CD4-positive, alpha-beta T cell treated with Interleukin-21 for 1 hour (primary cell): ENCODE measurements at places on chromosomes 5 and 9.

DNA sequence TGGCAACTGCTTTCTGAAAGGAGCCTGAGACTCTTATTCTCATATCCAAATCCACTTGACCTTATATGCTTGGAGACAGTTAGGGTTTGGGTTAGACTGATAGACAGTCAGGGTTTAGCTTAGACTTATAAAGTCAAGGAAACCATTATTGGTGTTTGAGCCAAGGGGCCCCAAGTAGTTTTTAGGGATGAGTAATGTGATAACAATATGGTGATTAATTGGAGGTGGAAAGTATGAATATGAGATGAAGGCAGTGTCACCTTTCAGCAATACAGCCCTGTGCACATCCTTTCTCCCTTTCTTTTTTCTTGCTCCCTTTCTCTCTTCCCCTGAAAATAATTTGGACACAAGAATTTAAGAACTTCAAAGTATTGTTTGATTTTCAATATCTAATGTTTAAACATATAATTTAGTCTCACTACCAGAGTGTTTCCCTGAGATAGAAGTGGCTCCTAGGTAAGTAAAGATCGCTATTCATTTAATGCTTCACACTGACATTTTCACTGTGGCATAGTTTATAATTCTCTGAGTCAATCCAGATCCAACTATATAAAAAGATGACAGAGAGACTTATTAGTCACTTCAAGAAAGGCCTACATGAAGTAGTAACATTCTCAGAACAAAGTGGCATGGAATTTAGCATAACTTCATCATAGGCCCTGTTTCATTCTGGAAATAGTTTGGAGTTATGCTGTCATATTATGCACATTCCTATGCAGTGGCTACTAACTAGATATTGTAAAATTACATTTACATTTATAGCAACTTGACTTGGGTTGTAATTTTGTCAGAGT lies 200.8 kb downstream of the CHSY3 start:
- no peak for DNase-seq

DNA sequence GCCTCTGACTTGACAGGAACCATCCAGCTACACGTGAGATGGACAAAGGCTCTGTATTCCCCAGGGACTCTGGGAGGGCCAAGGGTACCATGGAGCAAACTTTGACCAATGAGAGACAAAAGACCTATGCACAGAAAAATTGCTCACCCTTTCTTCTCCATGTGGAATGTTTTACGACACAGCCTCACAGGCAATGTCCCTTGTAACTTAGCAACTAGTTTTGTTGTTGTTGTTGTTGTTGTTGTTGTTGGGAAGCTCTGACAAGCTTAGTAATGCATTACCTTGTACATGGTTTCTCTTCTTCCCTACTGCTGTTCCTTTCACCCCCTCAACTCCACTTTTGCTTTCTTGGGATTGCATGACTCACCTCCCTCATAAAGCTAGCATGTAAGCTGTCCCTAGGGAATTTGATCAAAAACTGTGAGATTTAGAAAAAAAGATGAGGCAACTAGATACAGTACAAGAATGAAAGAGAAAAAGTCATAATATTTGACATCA lies 550.9 kb downstream of the RAB3C start:
- DNase-seq, result no peak

DNA sequence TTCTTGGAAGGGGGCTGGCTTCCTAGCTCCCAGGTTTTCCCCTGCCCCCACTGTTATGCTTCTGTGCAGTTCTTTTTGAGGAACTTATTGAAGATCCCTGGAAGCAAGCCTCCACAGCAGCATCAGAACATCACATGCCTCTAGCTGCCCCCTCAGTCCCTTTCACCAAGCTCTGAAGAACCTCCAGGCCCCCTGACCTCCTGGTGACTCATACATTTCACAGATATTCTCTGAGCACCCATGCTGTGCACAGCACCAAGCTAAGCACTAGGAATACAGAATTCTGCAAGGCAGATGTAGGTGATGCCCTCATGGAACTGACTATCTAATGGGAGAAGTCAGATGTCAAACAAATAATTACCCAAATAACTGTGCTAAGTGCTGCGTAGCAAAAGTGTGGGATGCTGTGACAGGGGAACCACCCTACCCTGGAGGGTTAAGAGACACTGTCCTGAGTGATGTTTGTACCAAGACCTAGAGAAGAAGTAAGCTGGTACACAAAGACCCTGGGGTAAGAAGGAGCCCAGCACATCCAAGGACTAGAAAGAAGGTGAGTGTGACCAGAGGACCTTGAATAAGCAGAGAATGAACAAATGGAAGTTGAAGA lies 213.7 kb upstream of the NR4A3 start:
- no peak for DNase-seq

GRCh38 chr9:35338561-35339274 lies 151.2 kb upstream of the RUSC2 start:
- DNase-seq, result no peak

- DNase-seq, result no peak
Observed at GRCh38 chr5:102796009-102796408, 40.9 kb downstream of the PAM start.

- no peak for DNase-seq
Observed at GRCh38 chr9:133729617-133730281, 8.4 kb downstream of the SARDH start.

DNA sequence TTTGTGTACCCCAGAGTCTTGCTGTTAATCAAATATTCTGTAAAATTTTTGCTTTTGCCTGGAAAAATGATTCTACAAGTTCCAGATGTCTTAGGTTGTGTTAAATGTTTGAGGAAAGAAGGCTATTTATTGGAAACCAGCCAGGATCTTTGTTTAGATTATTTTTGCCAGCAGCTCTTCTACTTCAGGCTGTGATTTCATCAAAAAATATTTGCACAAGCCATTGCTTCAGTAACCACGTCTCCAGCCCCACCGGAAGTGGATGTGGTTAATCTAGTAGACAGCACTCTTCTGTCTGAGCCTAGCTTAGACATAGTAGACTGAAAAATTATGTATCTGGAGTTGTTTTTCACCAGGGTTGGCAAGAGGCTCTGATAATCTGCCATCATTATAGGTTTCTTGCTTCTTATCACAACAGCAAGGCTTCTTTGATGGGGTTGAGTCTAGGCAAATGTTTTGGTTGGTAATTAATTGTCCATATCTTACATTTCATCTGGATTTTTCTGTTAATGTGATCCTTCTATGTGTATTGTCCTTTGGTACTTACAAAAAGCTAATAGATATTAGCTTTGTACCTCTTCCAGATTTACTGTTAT lies 17.1 kb downstream of the KCTD16 start:
- DNase-seq, result peak; percentile 87

- peak; percentile 10 for DNase-seq
Observed at GRCh38 chr5:76716456-76717157, 681 bp downstream of the F2R start.

- DNase-seq, result no peak
Observed at GRCh38 chr5:131664929-131665328, 29.9 kb upstream of the RAPGEF6 start.

- no peak for DNase-seq
Observed at GRCh38 chr5:66612226-66612625, 16.0 kb downstream of the MAST4 start.

DNA sequence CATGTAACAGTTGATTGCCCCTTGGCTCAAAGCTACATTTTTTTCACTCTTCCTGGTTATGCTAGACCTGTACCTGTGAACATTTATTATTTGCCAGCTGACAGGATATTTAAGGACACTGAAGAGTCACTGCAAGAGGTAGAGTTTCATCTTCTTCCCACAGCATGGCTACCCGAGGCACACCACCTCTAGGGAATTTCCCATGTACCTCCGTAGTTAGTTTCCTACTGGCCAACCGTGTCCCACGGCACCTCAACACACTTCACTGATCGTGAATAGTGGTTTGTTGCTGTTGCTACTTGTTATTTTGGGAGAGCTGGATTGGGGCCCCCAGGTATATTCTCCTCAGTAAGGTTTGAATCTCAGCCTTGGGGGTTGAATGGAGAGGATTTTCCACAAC lies 648.6 kb downstream of the SEMA5A start:
- no peak for DNase-seq

- DNase-seq, result no peak
Observed at GRCh38 chr9:31759703-31760102, 624.7 kb upstream of the ACO1 start.

DNA sequence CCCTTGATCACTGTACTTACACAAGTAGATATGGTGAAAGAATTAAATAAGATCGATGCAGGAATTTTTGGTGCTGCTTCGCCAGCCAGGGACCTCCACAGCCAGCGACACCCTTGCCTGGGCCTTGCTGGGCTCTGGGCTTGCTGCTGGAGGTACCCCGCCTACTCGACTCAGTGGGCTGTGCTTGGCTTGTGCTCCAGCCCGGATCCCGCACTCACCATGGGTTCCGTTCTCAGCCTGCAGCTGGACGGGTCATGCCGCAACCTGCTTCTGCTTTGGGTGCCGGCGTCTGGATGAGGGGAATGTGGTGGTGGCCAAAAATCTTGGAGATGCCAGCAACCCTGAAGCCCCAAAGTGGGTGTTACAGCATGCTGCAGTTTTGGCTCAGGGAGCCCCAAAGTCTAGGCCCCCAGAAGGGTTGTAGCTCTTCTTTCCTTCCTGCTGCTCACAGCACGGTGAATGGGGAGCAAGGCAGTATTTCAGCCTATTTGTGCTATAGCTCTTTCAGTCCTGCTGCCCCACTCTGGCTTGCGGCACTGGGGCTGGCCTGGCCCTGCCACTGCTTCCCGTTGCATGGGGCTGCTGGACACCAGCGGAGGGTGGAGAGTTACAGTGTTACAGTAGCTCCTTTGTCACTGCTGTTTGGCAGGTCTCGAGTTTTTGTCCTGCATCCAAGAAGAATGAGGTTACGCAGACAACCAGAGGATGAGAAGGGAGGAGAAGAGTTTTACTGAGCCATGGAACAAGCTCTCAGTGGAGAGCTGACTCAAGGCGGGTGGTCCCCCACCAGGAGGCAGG lies 48.0 kb downstream of the TARS1 start:
- no peak for DNase-seq

DNA sequence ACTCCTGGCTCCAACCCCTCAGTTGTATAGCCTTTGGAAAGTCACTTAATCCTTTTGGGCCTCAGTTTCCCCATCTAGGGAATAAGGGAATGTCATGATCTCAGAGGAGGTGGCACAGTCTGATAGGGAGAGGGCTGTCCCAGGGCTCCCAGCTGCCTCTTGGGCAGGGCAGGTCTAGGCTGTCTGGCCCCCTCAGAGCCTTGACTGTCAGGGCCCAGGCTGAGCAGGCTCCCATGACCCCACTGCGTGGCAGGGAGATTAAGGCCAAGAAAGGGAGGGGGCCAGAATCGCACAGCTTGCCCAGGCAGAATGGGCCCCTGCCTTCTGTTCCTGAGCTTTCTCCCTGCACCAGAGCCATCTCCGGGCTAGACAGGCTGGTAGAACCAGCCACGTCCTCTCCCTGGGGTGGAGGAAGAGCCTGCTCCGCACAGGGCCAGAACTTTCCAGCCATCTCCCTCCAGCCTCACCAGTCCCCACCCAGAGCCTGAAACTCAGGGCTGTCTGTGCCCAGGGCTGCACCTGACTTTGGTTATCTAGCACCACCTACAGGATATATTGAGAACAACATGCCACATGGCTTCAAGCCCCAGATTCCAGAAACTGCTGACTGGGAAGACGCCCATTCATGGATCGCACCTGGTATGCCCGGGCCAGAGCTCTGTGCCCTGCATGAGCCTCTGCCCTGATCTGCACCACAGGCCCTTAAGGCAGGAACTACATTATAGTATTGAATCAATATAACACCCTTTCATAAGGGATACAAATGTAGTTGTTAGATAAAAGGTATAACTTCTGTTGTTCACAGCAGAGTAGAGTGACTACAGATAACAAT lies 32.1 kb downstream of the NAIF1 start:
- DNase-seq, result peak; percentile 85

DNA sequence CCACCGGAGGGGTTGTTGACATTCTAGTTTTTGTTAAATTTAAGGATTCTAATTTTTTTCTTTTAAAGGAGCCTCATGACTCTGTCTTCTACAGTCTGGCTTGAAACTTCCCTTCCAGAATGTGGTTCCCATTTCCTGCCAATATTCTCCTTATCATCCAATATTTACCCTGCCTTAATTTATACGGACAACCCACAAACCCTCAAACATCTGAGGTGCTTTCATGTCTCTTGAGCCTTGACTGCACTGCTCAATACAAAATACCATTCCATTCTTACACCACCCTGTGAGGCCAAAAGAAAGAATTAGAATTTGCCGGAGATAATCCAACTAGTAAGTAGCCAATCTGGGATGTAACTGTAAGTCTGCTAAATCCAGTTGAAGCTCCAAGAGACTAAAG lies 346.5 kb downstream of the SPOCK1 start:
- no peak for DNase-seq

- no peak for DNase-seq
Observed at GRCh38 chr5:77849308-77849900, 73.3 kb upstream of the TBCA start.

GRCh38 chr5:61313960-61314681 lies 17.9 kb upstream of the ZSWIM6 start:
- DNase-seq, result no peak

GRCh38 chr5:158384535-158385481 lies 525.9 kb upstream of the CLINT1 start:
- no peak for DNase-seq
